ENCODE measurements at places on chromosomes 6 and 20.

DNA sequence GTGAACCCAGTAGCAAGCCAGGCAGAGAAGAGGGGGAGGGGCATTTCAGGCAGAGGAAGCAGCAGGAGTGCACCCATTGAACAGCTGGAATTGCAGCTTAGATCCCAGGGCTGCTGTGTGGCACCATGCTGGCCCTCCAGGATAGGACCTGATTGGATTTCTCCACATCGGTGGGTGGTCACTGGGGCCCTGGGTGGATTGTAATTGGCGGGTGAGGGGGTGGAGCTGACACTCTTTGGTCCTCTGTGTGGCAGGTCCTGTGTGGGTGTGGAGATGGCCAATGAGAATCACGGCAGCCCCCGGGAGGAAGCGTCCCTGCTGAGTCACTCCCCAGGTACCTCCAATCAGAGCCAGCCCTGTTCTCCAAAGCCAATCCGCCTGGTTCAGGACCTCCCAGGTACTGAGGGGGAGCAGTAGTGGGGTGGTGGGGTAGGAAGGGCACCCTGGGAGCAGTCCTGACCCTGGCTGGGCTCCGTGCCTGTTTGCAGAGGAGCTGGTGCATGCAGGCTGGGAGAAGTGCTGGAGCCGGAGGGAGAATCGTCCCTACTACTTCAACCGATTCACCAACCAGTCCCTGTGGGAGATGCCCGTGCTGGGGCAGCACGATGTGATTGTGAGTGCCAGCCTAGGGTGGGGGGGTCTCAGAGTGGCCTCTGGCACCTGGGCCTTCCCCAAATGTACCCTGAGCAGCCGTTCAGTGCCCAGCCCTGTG, 4.4 kb downstream of the PCIF1 start:
- no peak for DNase-seq

DNA sequence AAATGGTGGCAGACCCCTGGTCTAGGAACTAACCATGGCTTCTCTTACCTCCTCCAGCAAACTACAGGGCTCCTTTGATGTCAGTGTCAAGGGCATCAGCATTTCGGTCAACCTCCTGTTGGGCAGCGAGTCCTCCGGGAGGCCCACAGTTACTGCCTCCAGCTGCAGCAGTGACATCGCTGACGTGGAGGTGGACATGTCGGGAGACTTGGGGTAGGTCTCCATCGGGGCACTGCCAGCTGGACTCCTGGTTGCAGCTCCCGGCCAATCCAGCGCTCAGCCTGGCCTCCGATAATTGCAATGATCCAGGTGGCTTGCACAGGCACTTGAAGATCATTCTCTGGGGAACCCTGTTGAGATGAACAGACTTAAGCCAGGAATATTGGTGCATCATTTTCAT, 7.9 kb downstream of the LBP start:
- no peak for DNase-seq

- DNase-seq: no peak
Observed at GRCh38 chr20:16517946-16518783, 55.1 kb downstream of the KIF16B start.

- no peak for DNase-seq
Observed at GRCh38 chr6:53233309-53233708, 84.7 kb upstream of the GCM1 start.

- no peak for DNase-seq
Observed at GRCh38 chr20:6421321-6422248, 298.8 kb upstream of the FERMT1 start.

- DNase-seq: no peak
Observed at GRCh38 chr20:52572687-52573086, 381.1 kb upstream of the ZFP64 start.

All from GM12864 (cell line).